Cardiac septum (tissue), 1 donor: ENCODE measurements at places on chromosomes 2 and 18.

GRCh38 chr2:43515807-43516497, 79.9 kb downstream of the THADA start:
- DNase-seq: no peak

- DNase-seq: no peak
These were observed 16.9 kb upstream of the ZNF804A start for GRCh38 chr2:184581391-184581790.

GRCh38 chr2:85414761-85415553, 3.6 kb upstream of the SH2D6 start:
- DNase-seq: no peak

DNA sequence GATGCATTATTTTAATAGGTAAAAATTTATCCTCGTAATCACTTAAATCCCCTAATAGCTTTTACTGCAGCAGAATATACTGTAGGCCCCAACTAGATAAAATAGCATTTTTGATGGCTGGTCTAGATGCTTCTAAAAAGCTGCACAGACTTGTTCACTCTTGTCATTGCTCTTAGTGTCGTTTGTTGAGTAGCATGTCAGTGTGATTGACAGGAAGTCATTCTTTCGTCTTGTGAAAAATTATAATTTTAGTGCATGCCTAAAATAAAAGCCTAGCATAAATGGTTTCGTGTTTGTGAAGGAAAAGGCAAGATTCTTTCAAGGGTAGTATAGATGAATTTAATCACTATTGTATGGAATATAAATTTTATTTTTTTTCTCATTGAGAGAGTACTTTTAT, 275.0 kb downstream of the PTGR3 start:
- no peak for DNase-seq

DNA sequence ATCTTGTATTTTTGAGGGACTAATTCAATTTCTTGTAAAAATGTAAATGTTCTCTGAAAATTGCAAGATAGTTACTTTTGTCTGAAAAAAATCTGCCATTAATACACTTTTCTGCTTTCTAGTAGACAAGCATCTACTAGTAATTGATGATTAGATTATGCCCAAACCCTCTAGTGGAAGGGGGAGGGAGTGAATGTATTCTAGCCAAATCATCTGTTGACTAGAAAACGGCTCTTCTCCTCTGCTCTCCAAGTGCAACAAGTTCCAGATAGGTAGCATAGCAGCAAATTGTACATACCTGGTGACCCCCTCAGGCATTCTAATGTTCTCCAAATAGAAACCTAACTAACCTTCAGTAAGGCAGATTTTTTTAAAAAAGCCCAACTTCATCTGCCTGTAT, 58.6 kb downstream of the RELCH start:
- DNase-seq: no peak

GRCh38 chr18:26301681-26302080, 75.4 kb downstream of the TAF4B start:
- DNase-seq: no peak

- DNase-seq: no peak
These were observed 64.5 kb upstream of the PPP1CB start for GRCh38 chr2:28687171-28687570.
